ENCODE measurements at places on chromosomes 6 and 20.

DNA sequence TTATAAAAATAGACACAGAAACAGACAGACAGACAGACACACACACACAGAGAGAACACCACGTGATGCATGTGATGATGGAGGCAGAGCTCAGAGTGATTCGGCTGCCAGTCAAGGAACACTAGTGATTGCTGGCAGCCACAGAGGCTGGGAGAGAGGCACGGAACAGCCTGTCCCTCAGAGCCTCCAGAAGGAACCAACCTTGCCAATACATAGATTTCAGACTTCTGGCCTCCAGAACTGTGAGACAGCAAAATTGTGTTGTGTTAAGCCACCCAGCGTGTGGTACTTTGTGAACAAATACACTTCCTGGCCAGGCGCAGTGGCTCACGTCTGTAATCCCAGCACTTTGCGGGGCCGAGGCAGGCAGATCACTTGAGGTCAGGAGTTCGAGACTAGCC lies 9.5 kb upstream of the PARD6B start:
- DNase-seq, result no peak

DNA sequence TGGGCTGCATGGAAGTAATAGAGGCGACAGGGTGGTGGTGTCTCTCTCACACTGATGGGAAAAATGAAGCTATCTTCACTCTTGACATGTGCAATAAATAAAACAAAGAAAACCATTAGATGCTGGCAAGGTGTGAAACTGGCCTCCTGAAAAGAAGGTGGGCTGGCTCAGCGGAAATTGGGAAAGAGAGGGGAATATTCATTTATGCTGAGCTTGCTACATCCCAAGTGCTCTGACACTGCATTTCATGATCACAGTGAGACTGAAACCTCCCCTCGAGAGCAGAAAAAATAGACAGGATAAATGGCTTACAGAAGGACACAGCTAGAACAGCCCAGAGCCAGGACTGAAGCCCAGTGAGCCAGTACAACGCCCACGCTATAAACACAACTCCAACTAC lies 112.1 kb upstream of the SMLR1 start:
- no peak for DNase-seq

DNA sequence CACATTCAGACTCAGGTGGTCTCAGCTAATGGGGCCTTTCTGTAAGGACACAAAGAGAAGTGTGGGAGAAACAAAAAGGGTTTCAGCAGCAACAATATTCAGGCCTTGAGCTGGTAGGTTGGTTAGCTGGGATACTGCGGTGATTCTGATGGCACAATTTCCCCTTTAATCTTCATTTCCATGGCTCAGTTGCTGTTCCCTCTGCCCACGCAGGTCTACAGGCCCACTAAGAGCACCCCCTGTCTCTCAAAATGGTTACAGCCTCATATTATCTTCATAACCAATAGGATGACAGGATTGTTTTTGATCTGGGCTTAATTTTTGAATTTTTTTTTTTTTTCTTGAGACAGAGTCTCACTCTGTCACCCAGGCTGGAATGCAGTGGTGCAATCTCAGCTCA lies 48.9 kb downstream of the MYB start:
- DNase-seq, result no peak

GRCh38 chr6:154886471-154886870 lies 108.6 kb upstream of the TIAM2 start:
- DNase-seq, result no peak

GRCh38 chr6:110589865-110590513 lies 113.6 kb upstream of the SLC22A16 start:
- no peak for DNase-seq

- DNase-seq, result no peak
Measured at GRCh38 chr6:118813775-118814174, 80.2 kb upstream of the ASF1A start.

- DNase-seq, result no peak
Measured at GRCh38 chr6:52365866-52366540, 4.1 kb downstream of the PAQR8 start.
